Activated T-helper 1 cell treated with anti-CD3 and anti-CD28 coated beads, Interleukin-2, amount 50 U/mL, for 16 hours (primary cell): ENCODE measurements at places on chromosomes 1 and 21.

GRCh38 chr1:82279241-82279640 is 478.5 kb downstream of the ADGRL2 start:
- no peak for DNase-seq

GRCh38 chr1:230407351-230407750 is 18.8 kb downstream of the PGBD5 start:
- DNase-seq = no peak

GRCh38 chr1:156097499-156098178 is 15.4 kb upstream of the MEX3A start:
- no peak for DNase-seq

DNA sequence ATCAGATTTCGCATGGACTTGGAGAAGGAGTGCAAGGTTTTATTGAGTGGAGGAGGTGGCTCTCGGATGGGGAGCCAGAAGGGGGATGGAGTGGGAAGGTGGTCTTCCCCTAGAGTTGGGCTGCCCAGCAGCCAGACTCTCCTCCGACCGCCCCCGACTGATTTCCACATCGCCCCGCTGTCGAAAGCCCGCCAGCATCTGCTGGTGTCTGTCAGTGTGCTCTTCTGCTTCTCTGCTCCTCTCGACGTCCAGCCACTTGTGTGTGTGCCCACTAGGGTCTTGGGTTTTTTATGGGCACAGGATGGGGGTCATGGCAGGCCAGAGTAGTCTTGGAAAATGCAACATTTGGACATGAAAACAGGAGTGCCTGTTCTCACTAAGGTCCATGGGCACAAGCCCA is 40.1 kb downstream of the EVA1C start:
- DNase-seq = no peak

GRCh38 chr21:36762642-36763041 is 63.7 kb downstream of the SIM2 start:
- DNase-seq = no peak

DNA sequence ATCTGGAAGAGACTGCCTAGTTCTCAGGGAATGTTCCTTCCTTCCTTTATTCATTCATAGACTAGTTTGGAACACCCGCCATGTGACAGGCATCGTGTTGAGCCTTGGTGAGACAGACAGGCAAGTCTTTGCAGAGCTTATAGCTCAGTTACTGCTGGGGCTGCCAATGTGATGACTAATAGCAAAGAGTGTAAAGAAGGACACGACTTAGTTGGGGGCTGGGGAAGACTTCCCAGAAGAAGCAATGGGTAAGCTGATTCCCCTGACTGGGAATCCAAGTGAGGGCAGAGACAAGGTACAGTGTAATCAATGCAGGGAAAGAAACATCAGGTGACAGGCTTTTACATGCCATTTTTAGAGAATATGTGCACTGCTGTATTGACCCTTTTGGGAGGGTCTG is 51.2 kb downstream of the TENT5C start:
- no peak for DNase-seq

DNA sequence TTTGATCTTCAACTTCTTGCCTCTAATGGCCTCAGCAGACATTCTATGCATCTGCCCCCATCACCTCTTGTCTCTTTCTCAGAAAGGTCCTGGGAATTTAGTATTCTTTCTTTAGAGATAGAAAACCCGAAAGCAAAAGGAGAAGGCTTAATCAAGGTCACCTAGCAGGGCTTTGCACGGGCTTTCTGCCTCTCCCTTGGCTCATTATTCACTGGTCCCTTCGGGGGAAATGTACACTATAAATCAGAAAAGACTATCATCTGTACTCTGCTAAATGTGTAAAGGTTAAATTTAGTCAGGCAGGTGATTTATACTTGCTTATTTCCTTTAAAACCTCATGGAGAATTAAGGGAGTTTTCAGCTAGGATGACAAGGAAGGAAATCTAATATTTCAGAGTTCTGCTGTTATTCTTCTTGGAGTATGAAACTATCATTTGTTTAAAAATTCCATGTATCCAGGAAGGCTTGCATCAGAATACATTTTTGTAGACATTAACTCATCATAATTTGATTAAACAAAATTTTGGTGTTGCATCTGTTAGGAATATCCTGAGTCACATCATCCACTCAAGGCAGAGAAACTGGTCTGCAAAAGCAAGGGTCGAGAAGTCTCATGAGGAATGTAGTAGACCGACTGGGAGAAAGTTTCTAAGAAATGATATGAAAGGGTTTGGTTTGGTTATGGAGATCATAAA is 124.6 kb downstream of the GABPA start:
- no peak for DNase-seq

DNA sequence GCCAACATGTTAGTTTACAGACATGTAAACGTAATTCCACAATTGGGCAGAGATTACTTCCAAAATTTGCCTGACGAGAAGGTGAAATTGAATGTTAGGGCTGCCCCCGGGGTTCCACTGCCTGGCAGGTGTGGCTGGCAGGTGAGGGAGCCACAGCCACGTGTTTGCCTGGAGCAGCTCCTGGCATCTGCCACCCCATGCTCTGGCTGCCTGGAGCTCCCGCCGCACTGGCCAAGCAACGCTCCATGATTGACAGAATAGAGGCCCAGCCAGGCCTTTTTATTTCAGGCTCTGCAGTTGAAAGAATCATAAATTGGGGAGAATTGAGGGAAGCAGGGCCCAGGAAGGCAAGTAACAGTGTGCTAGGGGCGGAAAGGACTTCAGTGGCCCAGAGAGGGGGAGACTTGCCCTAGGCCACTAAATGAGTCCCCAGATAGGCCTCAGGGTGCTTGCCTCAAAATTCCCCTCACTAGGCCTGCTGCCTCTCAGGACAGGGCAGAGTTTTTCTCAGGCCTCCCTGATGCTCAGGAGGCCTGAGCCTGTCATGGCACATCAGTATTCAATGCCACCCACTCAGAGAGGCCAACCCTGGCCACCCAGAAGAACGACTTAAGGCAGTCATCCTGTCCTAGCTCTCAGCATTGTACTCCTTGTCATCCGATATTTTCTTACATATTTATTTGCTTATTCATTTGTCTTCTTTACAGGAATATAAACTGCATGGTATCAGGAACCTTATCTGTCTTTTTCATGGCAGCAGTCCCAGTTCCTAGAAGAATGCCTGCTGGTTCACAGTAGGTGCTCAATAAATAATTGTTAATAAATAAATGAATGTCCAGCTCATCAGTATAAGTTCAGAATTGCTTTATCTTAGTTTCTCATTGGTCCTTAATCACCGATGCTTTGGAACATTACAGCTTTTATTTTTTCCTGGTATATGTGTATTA is 16.6 kb upstream of the S1PR1 start:
- DNase-seq = no peak

DNA sequence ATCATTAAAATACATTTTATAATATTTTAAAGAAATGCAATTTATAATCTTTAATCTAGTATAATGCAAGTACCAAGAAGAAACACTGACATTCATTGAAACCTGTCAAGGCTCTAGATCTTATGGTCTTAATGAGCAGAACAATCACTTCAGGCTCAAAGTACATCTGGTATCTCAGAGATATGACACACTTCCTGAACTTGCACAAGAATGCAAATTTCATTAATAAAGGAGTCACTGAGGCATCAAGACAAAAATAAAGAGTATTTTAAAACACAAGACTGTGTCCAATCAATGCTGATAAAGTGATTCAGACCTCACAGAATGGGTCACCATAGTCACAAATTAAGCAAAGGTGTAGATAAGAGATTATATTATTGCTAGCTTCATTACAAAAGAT is 178.1 kb downstream of the AK5 start:
- no peak for DNase-seq
